Activated CD4-positive, alpha-beta memory T cell treated with anti-CD3 and anti-CD28 coated beads for 36 hours (primary cell): ENCODE measurements at places on chromosomes 4 and X.

GRCh38 chr4:2621419-2621818 lies 85.0 kb downstream of the FAM193A start:
- DNase-seq = no peak

GRCh38 chr4:155569960-155570515 lies 96.6 kb upstream of the GUCY1A1 start:
- DNase-seq = no peak

DNA sequence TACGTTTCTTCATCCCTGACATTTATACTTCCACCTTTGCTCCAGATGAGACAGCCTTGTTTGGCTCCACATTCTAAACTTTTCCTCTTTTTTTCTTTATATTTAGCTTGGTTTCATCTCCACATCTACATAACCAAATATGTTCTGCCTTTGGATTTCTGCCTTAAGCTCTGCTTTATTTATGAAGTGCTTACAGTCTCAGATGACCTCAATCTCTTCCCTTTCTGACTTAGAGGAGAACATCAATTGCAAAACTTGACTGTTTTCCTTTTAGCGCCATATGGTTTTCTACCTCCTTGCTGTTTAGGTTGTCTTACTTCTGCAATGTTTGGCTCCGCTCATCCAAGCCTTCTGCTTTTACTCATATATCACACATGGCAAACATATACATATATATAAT lies 7.5 kb downstream of the ASB5 start:
- DNase-seq = no peak

GRCh38 chr4:65968831-65969558 lies 298.7 kb upstream of the EPHA5 start:
- no peak for DNase-seq

- no peak for DNase-seq
Observed at GRCh38 chr4:86857341-86858052, 8.3 kb upstream of the SLC10A6 start.

GRCh38 chr4:4658052-4658451 lies 116.2 kb upstream of the STX18 start:
- DNase-seq = no peak

DNA sequence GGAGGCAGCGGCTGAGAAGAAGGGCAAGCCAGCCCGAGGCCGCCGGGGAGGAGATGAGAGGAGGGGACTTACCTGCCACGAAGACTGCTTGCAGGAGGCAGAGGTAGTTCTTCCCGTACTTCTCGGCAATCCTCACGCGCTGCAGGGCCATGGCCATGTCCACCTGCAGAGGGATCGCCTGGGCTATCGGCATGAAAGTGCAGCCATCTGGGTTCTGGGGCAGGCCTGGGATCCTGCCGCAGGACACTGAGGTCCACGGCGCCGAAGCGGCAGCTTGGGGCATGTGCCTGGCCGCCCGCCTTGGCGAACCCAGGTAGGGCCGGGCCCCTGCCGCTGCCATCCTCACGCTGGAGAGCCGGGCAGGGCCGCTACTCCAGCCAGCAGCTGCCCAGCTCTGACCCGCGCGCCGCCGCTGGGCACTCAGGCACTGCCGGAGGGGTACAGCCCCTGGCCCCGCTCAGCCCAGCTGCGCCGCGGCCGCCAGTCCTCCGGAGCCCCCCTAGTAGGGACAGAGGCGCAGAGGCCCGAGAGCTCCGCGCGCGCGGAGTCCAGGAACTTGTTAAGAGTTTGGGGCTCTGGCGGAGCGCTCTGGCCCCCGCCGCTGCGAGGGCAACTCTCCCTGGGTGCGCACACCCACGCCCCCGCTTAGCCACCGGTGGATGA lies 16.0 kb downstream of the MCF2 start:
- no peak for DNase-seq

DNA sequence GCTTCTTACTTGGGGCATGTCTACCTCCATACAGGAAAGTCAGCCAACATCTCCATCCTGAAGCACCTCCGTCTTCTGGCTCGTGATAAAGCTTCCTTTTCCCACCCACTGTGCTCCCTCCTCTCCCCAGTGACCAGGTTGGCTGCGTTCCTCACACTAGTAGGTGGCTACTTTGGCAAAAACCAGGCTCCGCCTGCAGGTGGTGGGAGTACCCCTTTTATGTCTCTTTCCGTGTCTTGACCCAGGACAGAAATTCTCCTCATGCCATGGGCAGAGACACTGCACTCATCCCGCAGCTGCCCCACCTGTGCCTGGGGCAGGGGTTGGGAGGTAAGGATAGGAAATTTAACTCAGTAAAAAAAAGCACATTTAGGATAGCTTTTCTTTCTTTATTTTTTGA lies 50.9 kb downstream of the ENPP6 start:
- no peak for DNase-seq

GRCh38 chr4:4385729-4386295 lies 1.1 kb upstream of the NSG1 start:
- no peak for DNase-seq

DNA sequence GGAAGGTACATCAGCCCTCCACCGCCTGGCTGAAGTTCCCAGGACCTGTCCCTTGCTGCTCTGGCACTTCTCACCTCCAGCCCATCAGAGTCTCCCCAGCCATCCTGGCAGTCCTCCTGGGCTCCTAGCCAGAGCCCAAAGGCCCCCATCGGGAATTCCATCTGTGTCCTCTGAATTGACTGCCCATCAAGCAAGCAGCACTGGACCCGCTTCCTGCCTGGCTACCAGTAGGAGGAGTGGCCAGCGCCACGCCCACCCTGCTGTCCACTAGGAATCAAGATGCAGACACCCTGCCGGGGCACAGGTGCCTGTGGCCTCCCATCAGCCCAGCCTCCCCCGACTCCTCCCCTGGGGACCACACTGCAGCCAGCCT lies 47.2 kb downstream of the C4orf50 start:
- no peak for DNase-seq

- DNase-seq = no peak
Observed at GRCh38 chrX:39749135-39749534, 348.6 kb downstream of the BCOR start.

DNA sequence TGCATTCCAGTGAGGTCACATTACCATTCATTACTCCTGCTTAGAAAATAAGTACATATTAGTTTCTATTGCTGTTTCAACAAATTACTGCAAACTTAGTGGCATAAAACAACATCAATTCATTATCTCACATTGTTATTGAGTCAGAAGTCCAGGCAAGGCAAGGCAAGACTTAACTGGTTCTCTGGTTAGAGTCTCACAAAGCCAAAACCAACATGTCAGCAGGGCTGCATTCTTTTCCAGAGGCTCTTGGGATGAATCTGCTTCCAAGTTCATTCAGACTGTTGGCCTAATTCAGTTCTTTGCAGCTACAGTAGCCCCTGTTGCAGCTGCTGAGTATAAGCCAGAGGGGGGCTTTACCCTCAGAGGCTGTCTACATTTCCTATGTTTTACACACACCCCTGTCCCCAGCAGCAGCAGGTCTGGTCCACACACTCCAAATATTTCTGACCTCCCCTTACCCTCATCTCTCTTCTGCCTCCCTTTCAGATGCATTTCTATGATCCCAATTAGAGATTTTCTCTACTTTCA lies 892.1 kb upstream of the EPHA5 start:
- no peak for DNase-seq

DNA sequence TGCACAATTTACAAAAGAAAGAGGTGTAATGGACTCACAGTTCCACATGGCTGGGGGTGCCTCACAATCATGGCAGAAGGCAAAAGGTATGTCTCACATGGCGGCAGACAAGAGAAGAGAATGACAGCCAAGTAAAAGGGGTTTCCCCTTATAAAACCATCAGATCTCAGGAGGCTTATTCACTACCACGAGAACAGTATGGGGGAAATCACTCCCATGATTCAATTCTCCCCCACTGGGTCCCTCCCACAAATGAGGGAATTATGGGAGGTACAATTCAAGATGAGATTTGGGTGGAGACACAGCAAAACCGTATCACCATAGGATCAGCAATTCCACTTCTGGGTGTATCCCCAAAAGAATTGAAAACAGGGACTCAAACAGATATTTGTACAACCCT lies 97.5 kb upstream of the STX18 start:
- no peak for DNase-seq

- DNase-seq = no peak
Observed at GRCh38 chr4:169567916-169568315, 44.5 kb downstream of the NEK1 start.

- no peak for DNase-seq
Observed at GRCh38 chrX:118464501-118464900, 31.1 kb upstream of the DOCK11 start.

DNA sequence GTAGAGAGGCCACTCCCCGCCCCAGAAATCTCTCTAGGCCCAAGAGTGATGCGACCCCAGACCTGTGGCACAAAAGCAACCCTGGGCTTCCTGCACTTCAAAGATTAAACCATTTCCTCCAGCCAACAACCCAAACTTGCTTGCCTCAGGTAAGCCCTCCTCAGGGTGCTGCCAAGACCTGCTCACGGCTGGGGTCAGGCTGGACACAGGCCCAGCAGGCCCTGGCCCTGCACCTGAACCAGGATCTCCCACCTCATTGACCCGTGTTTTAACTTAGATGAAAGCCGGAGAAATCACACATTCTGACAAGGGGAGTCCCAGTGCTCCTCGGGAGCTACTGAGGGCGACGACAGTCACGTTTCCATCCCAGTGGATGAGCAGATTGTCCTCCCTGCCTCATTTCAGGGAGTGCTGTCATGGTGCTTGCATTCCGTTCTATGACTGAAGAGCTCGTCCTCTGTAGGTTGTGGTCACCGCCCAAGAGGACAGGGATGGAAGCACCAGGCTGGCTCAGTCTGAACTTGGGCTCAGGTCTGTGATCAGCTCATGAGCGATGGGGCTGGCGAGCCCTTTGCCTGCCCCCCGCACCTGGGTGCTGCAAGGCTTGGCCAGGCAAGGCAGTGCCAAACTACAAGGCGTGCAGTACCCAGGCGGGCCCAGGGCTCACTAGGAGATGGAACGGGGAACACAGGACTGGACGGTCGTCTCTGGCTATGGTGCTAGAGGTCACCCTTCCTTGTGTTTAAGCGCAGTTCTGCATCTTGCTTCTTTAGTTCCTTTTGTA lies 25.9 kb downstream of the WDR1 start:
- DNase-seq = no peak

GRCh38 chrX:118847676-118848075 lies 24.1 kb downstream of the ZCCHC12 start:
- no peak for DNase-seq

GRCh38 chrX:103170216-103170615 lies 44.7 kb upstream of the BEX4 start:
- no peak for DNase-seq

GRCh38 chr4:40812856-40813255 lies 63.1 kb downstream of the NSUN7 start:
- DNase-seq = no peak

DNA sequence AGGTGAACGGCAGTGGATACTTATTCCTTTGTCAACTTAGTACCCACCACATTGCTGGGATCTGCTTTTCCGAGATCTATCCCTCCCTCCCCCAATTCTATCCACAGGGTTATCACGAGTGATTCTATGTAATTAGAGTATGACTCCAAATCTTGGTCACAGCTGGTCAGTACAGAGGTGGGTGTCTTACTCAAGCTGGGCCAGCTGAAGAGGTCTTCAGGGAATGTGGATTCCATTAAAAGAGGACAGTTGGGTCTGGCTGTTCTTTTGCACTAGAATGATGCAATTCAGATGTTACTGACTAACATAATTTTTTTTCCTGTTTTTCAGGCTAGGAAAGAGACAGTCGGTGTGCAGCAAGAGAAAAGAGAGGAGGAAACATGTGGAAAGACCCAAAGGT lies 92.3 kb downstream of the HS3ST1 start:
- DNase-seq = no peak

DNA sequence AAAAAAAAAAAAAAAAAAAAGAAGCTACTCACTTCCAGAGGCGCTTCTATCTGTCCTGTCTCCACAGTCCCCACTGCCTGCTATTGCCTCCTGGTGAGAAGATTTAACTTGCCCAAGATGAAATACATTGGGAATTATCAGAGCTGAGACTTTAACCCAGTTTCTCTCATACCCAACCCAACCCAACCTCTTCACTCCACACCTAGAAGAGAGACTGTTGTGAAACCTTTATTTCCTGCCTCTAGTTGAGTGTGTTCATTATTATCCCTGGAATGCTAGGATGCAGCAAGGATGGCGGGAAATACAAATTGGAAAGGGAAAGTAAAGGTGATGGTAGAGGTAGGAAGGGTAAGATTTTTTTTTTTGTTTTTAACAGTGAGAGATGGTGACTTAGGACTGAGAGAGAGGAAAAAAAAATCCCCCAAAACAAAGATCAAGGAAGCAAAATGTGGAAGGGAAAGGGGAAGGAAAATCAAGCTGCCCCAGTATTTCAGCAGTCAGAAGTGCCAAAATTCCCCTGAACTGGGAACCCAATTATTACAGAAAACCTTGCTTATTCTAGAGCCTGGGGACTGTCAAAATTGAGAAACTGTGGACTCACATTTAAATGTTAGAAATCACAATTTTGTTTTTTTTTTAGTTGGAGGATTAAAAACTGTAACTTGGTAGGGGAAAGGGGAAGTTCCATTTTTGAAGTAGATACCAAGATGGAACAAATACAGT lies 253.0 kb downstream of the PTTG2 start:
- DNase-seq = no peak

- DNase-seq = no peak
Observed at GRCh38 chrX:119762718-119763117, 4.3 kb downstream of the SOWAHD start.

- no peak for DNase-seq
Observed at GRCh38 chr4:102620697-102621497, 119.7 kb downstream of the NFKB1 start.

DNA sequence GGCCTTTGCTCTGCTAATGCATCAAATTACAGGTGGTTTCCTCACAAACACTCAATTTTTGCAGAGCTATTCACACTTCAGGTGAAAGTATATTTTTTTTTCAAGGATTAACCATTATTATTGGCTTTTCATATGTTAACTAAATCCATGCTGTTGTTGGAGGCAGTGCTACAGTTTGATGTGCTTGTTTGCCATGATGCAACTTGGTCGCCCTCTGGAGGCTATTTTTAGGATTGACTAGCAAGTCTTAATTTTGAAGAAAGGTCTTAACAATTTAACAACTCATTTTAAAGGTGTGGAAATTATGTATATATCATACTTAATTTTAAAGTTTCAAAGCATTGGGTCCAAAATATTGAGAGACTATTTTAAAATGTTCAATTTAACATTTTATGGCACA lies 168.8 kb upstream of the FAM47A start:
- DNase-seq = peak; percentile 10

DNA sequence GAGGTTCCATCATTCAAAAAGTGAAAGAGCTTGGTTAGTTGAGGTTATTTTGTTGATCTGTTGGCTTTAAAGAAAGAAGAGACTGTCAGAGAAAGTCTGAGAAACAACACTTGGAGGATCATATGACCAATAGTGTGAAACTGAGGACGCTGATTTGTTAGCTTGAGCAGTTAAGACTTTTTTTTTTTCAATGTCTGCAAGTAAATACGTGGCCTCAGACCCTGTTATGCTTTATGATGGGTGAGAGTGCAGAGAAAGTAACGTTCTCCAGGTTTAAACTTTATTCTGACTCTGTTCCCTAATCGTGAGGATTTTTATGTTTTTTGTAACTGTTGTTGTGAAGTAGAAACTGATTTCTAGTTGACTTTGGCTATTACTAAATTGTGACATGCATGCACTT lies 45.9 kb downstream of the GAB1 start:
- no peak for DNase-seq

GRCh38 chr4:106816496-106816895 lies 219.6 kb downstream of the DKK2 start:
- DNase-seq = no peak

- no peak for DNase-seq
Observed at GRCh38 chrX:130264573-130264972, 4.1 kb downstream of the ZNF280C start.

GRCh38 chr4:184287697-184288255 lies 70.1 kb upstream of the ENPP6 start:
- no peak for DNase-seq
